Stimulated activated CD4-positive, alpha-beta T cell treated with anti-CD3 and anti-CD28 coated beads, Interleukin-1b, Interleukin-23, amount 100 ng/mL, for 1 hour (primary cell): ENCODE measurements at places on chromosomes 3 and 15.

- peak; percentile 23 for DNase-seq
These were observed 121.8 kb downstream of the PDZRN3 start for GRCh38 chr3:73502609-73503583.

- no peak for DNase-seq
These were observed 767.0 kb downstream of the TUSC7 start for GRCh38 chr3:117476572-117476971.

DNA sequence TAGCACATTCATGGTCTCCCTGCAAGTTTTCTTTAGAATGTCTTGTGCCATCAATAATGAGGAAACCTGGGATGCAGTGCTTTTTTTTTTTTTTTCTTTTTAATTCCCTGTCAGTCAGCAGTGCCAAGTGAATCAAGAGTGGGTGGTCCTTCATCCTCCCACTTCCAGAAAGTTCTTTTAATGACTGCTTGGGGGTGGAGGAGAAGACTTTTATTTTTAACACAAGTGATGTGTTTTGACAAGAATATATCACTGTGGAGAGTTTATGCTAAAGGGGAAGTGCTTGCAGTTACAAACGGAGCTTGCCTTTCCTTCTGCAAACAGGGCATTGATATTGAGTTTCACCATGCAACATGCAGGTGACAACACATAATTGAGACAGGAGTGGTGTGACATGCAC lies 69.7 kb downstream of the CACNA2D3 start:
- no peak for DNase-seq

- no peak for DNase-seq
These were observed 27.2 kb upstream of the CFAP44 start for GRCh38 chr3:113468539-113468938.

DNA sequence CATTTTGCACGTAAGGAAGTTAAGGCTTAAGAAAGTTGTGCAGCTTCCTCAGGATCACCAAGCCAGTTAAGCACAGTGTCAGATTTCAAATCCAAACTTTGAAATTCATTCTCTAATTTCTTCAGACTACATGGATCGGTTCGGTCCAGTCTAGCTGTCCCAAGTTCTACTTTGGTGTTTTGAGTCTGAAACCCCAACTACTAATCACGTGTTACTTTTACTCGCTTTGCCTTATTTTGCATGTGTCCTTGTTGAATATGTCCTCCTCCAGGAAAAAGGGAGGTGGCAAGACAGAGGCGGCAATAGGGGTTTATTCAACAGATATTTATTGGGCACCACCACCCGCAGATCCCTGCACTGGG lies 522 bp upstream of the GXYLT2 start:
- DNase-seq = no peak

DNA sequence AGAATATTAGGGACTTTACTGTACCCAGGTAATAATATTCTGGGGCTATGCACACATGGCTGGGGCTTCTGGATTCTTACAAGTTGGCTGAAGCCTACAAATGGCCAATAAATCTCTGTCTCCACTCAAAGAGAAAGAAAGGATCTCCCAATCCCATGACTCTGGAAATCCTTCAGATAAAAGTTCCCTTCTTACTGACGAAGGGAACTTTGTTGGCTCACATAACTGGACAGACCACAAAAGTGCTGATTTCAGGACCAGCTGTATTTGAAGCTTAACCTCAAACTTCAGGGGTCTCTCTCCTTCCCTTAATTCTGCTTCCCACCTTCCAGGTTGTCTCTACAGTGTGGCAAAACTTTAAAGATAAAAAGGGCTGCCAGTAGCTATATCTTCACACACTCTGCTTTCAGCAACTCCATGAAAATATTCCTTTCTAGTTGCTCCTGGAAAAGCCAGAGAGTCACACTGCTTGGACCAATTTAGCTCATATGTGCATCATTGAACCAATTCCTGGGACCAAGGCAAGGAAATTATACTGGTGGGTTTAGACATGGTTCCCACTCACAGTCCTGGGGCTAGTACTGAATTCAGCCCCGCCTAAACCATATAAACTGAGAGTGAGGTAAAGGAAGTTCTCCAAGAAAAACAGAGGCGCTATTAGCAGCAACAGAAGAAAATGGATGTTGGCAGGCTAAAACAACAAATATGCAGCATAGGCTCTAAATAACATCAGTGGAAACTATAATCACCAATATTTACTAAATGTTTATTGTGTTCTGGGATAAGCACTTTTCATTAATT lies 290.0 kb upstream of the GADL1 start:
- no peak for DNase-seq

DNA sequence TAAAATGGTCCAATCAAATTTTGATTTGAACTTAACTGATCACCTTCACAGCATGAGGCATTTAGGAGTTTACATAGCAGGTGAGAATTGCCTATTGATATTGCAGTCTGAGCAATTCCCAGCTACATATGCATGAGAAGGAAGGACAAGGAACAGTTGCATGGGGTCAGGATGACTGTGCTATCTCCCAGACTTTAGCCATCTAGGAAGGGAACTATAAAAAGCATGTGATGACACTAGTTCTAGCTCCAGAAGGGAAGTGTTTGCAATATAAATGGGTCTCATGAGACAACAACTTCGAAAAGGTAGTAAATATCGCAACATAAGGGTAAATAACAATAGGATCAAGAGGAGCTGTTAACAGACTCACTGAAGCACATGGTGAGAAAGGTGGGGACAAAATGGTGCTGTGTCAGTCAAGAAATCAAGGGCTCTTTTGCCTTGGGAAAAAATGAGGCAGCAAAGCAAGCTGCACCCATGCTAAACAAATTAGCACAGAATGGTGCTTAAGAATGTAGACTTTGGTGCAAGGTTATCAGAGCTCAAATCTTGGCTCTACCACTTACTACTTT lies 90.4 kb upstream of the SLC2A2 start:
- no peak for DNase-seq

DNA sequence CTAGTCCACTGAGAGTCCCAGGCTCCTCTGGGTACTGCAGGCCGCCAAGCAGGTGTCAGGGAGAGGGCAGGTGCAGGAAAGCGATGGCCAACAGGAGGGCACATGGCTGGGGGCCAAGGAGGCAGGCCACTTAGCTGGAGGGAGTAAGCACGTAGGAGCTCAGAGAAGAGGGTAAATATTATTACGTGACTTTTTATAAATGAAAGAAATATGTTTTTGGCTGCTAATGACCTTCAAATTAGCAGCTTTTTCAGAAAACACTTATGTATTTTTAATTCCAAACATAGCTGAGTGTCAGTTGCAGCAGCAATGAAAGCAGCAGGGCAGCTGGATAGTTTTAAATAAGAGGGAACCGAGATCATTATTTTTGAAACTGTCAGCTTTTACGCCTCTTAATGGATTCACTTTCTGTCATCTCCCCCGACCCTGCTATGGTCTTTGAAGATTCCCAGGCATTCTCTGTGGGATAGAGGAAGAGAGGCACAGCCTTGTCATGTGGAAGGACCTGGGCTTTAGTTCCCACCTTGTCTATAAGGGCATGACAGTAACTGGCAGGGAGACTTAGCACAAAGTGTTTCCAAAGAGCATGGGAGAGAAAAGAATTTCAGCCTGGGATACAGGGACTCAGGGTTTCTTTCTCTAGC lies 477.1 kb downstream of the EPHB1 start:
- DNase-seq = no peak

- no peak for DNase-seq
These were observed 15.0 kb upstream of the PSMD6 start for GRCh38 chr3:64038253-64038767.

DNA sequence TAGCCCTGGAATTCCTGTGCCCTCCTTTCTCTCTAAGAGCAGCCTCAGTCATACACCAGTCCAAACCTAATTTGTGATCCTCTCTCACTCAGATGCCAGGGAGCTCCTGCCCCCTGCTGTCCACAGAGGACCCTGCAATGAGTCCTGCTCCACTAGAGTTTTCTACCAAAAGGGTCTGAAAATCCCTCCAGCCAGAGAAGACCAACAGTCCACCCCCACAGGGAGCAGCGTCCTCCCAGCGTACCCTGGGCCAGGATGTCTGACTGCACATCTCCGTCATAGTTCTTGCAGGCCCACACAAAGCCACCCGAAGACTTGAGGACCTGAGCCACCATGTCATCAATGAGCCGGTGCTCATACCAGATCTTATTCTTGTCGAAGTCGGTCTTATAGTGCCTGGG lies 15.4 kb downstream of the IDH2 start:
- peak; percentile 33 for DNase-seq

- no peak for DNase-seq
These were observed 99.6 kb downstream of the PGPEP1L start for GRCh38 chr15:98907927-98908471.

- DNase-seq = no peak
These were observed 235.6 kb downstream of the CLSTN2 start for GRCh38 chr3:140170612-140171011.

DNA sequence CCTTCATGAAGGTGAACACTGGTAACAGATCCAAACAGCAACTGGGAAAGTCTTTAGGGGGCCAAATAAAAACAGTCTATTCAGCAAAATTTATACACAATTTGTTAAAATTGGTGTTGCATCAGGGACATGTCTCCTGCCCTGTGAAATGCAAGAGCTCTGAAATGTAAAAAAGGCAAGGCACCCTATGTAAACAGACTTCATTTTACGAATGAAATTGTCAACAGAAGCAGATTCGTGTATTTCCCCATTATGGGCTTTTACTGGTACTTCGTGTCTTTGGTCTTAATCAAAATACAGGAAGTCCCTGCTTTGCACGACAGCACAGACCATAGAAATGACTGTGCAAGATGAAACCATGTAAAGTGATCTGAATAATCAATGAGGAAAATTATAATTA lies 127.3 kb upstream of the THBS1 start:
- DNase-seq = no peak

GRCh38 chr3:156551746-156552145 lies 3.2 kb downstream of the SSR3 start:
- no peak for DNase-seq

DNA sequence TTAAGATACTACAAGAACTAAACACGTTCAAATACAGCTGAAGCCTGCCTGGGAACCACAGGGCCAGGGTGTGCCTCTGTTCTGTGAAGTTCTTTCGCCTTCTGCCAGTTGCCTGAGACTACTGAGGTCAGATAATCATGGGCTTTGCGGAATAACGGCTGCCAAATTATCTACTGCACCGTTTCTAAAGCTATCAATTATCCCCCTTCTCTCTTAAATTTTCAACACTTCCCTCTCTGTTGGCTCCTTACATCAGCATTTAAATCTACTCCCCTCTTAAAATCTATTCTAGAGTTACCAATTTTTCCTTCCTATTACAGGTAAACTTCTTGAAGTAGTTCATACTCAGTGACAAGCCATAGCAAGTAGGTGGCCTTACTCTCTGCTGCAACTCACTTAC lies 6.2 kb upstream of the NEO1 start:
- DNase-seq = no peak

DNA sequence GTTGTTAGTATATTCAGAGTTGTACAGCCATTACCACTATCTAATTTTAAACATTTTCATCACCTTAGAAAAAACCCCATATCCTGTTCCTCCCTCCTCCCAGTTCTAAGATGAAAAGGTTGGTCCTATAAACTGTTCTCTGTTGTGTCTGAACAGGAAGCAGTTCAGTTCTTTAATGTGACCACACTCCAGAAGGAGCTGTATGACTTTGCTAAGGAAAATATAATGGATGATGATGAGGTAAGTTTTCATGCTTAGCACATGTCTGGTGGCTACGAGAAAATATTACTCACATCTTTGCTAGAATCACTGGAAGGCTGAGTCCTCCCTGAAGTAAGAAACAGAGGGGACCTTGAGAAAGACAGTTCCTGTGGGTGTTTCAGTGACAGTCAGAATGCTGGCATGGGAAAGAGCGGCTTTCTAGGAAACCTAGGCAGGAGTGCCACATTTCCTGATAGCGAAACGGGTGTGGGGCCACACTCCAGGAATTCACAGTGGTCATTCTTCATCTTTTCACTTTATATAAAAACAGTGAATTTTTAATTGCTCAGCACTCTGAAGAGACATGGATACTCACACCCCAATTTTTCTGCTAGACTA lies 20.3 kb downstream of the CRTAP start:
- no peak for DNase-seq

DNA sequence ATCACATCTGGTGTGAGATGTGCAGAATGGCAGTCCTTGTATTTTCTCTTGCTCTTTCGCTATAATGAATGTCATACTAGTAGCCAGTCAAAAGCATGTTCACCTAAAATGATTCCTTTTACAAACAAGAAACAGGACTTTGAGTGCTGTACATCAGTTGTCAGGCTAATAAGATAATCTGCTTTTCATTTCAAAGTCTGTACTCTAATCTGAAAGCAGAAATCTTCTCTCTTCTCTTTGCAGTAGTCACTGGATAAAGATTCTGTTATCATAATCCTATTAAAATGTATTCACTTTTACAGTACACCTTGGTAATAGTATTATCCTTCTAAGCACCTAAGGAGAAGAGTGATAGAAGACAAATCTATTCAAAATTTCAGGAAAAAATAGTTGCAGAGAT lies 300.1 kb downstream of the MFSD1 start:
- no peak for DNase-seq

DNA sequence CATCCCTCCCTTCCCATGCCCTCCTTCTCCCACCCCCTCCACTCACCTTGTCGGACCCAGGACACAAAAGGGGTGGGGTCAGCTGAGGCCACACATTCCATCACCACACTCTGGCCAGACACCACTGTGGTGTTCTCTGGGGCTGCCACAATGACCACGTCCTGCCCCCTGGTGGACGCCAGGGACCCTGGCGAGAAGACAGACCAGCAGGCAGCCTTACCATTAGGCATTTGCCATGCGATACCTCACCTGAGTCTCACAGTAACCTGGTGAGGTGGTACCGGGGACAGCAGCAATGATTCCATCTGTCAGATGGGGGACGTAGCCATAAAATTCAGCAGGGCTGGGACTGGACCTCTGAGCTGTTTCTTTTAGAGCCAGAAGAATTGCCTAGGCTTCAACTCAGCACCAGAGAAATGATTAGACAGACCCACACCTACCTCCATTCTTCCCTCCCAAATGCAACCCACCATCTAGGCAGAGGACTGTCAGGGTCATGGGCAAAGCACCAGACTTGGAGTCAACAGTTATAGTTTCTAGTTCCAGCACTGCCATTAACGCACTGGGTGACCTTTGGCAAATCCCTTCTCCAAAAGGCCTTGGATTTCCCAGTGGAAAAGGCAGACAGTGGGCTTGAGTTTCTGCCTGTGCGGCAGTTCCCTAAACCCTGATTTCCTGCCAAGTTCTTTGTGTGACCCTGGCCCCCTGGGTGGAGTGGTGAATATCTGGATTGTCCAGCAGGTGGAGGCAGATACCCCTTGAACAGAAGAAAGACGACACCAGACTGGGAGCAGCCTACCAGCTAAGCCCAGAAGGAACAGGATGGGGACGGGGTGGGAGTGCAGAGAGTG lies 21.8 kb downstream of the IGDCC4 start:
- DNase-seq = no peak

DNA sequence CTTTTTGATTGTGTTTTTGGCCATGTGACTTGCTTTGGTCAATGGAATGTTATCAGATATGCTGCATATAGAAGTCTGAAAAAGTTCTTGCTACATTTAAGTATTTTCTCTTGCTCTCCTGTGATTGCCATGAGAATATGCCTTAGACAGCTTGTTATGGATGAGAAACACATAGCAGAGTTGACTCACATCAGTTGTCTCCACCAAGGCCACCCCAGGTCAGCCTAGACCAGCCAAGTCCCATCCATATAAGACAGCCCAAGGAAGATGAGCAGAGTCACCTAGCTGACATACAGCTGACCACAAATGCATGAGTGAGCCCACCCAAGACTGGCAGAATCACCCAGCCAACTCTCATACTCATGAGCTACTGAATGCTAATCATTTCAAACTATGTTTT lies 153.0 kb downstream of the THRB start:
- no peak for DNase-seq
